Left cardiac atrium (tissue), 4 donors: ENCODE measurements at places on chromosomes 11 and 22.
A peak's percentile ranks its signal among the peaks of the same experiment; 100 is the strongest.

DNA sequence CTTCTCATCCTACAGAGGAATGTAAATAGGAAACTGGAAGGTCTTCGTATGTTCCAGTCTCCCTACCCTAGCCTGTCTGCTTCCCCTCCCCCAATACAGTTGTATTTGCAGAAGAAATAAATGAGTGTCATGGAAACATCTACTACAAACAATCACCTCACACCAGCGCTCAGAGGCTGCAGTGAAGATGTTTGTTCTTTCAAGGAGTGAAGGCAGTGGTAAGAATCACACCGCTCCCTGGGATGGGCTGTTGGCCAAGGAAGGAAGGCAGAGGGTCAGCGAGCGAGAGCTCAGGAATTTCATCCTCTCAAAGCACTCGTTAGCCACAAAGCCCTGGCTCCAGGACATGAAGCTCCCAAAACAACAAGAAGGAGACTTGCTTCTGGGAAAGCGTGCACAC, 1.1 kb upstream of the IGSF9B start:
- DNase-seq = no peak

- DNase-seq = no peak
Observed at GRCh38 chr22:16974298-16975084, 33.5 kb downstream of the GAB4 start.

DNA sequence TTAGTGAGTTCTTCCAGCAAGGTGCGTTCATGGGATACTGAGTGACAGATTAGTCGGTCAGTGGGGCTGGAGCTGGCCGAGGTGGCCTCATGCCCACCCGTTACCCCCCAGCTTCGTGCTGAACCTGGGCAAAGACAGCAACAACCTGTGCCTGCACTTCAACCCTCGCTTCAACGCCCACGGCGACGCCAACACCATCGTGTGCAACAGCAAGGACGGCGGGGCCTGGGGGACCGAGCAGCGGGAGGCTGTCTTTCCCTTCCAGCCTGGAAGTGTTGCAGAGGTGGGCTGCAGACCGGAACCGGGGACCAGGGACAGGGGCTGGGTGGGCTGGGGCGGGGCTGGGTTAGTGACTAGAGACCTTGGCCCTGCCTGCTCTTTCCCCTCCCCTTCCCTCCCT, 2.9 kb downstream of the LGALS1 start:
- DNase-seq = no peak

- DNase-seq = no peak
Observed at GRCh38 chr11:105979997-105980703, 41.9 kb downstream of the MSANTD4 start.

DNA sequence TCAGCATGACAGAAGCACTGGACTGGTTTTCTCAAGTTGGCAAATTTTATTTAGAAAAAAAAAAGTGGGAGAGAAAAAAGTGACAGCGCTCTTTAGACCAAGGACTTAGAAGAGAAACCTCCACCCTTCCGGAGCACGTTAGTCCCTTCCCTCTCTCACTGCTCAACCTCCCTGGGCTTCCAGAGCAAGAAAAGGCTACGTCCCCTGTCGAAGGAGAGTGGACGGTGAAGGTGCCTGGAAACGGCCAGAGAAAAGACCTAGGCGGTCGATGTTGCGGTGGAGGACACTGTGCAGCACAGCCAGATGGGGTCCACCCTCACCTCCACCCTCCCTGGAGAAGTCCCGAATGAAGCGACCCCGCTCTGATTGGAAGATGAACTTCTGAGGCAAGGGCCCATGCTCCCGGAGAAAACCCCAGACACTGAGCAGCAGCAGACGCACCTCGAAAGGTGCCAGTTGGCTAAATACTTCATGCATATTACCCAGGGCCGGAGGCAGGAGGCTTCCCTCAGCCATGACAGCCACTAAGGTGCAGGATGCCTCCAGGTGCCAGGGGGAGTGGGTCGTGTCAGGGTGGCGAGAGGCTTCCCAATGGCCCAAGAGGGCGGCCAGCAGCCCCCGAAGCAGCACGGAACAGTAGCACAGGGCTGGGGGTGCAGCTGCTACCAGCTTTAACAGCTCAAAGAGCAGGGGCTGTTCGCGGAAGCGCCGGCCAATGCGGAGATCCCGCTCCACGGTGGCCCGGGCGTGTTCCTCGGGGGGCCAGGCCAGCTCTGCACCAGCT, 604 bp upstream of the GANAB start:
- DNase-seq = peak; percentile 31

DNA sequence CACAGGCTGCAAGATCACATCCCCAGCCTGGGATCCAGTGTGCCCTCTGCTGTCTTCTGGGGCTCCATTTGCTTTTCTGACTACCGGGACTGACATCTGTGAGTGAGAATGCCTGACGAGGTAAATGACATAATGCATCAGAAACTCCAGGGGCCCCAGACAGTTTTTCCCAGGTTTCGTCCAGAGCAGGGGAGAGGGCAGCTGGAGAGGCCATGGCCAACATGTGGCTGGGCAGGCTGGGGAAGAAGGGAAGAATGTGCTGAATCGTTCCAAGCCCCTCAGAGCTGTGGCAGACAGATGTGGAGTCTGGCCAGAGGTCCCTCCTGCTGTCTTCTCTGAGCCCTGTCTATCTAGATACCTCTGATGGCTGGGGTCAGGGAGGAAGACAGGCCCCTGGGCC, 163.9 kb downstream of the TRIM29 start:
- DNase-seq = no peak
